ENCODE measurements at places on chromosomes 5 and 9. TPM values are rescaled to one million over a fixed set of nuclear protein-coding genes. Genes with fewer than 3 reads are reported as not detected.

Gene FAM78A
- total RNA-seq, result 0.26 TPM

Gene EDIL3
- total RNA-seq, result 0.13 TPM

Gene LCN1
- not detected for total RNA-seq

Gene TTLL11
- 3.9 TPM for total RNA-seq

Gene F2RL2
- total RNA-seq, result 3.7 TPM

Gene PCA3
- total RNA-seq, result not detected

Gene GNAQ
- 11.8 TPM for total RNA-seq

Gene ADGRD2
- total RNA-seq, result not detected

Gene PANK3
- 11.8 TPM for total RNA-seq

Gene ADAMTS2
- 0.15 TPM for total RNA-seq

Gene ENTPD2
- 2.1 TPM for total RNA-seq

Gene IL9
- total RNA-seq, result not detected

Gene FOXI1
- not detected for total RNA-seq

Gene STC2
- 38.1 TPM for total RNA-seq

Gene DCTN3
- total RNA-seq, result 110 TPM

Gene KIAA0825
- 0.50 TPM for total RNA-seq

Gene CYSRT1
- 3.6 TPM for total RNA-seq

Gene TEX53
- not detected for total RNA-seq

Gene KIF24
- 3.7 TPM for total RNA-seq

Gene SLC6A18
- not detected for total RNA-seq

Gene FOXD4L6
- total RNA-seq, result 0.06 TPM

Gene SPARC
- 17.0 TPM for total RNA-seq

Gene WDR38
- not detected for total RNA-seq

Gene HAVCR1
- total RNA-seq, result 42.6 TPM

Gene INSL4
- 16.7 TPM for total RNA-seq

Gene ORM1
- total RNA-seq, result not detected

Gene C6
- not detected for total RNA-seq

Gene SLC6A7
- not detected for total RNA-seq

Gene RASGEF1C
- 0.09 TPM for total RNA-seq

Gene TMOD1
- 2.4 TPM for total RNA-seq

Gene FOXD4
- 0.44 TPM for total RNA-seq

Gene HAVCR2
- total RNA-seq, result 0.39 TPM

Gene PDZD2
- total RNA-seq, result 0.23 TPM

Gene PCDH12
- not detected for total RNA-seq

Gene SLC34A1
- total RNA-seq, result not detected

Gene BARHL1
- not detected for total RNA-seq
